Ovary (tissue), 10 donors: ENCODE measurements at places on chromosomes 6 and 20. TPM values are rescaled to one million over a fixed set of nuclear protein-coding genes. Genes with fewer than 3 reads are reported as not detected.

TASP1 gene
- 13.2 TPM for total RNA-seq

LRRC73 gene
- 3.7 TPM for total RNA-seq

ADA gene
- total RNA-seq, result 3.2 TPM

GRCh38 chr20:48480216-48480772 is 347.5 kb downstream of the PREX1 start:
- H3K4me1 ChIP-seq, result no peaks in the 10 kb centered on the region
- H3K36me3 ChIP-seq, result no peaks in the 10 kb centered on the region
- H3K4me3 ChIP-seq, result no peak overlapping the region

DNA sequence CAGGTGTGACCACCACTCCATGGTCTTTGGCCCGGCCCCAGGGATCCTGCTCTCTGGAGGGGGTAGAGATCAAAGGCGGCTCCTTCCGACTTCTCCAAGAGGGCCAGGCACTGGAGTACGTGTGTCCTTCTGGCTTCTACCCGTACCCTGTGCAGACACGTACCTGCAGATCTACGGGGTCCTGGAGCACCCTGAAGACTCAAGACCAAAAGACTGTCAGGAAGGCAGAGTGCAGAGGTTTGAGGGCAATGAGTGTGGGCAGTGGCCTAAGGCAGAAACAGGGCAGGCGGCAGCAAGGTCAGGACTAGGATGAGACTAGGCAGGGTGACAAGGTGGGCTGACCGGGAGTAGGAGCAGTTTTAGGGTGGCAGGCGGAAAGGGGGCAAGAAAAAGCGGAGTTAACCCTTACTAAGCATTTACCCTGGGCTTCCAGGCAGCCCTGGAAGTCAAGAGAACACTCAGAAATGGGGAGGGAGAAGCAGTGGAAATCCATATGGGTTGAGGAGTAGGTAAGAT is 533 bp downstream of the CFB start:
- H3K27me3 ChIP-seq, result no peaks in the 10 kb centered on the region
- DNase-seq, result no peak
- H3K36me3 ChIP-seq, result no peaks in the 10 kb centered on the region
- H3K27ac ChIP-seq, result peak overlapping the region; percentile 75

- H3K36me3 ChIP-seq, result no peaks in the 10 kb centered on the region
- DNase-seq, result no peak
- H3K27ac ChIP-seq, result peak overlapping the region; percentile 8
- peaks cover 10% of the 10 kb centered on the region for H3K4me1 ChIP-seq
- H3K27me3 ChIP-seq, result no peaks in the 10 kb centered on the region
Measured at GRCh38 chr6:148776321-148777308, 29.8 kb downstream of the UST start.

DNA sequence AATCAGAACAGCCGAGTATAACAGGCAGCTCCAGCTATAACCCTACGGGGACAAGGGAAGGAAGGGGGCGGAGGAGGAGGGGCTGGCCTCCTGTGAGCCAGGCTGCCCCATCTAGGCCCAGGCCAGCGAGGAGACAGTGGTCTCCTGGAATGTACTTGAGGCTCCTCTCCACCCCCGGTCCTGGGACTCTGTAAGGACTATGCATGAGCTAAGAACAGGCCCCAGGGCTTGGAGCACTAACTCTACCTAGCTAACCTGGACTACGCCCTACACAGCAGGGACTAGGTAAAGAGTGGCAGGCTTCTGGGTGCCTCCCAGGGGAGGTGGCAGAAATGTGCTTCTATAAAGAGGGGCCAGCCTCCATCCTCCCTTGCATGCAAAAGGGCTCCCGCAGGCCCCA is 8.9 kb downstream of the KCNK15 start:
- H3K27ac ChIP-seq, result no peak overlapping the region
- no peaks in the 10 kb centered on the region for H3K27me3 ChIP-seq
- H3K4me1 ChIP-seq, result no peaks in the 10 kb centered on the region
- no peaks in the 10 kb centered on the region for H3K36me3 ChIP-seq
- no peak for DNase-seq

DNA sequence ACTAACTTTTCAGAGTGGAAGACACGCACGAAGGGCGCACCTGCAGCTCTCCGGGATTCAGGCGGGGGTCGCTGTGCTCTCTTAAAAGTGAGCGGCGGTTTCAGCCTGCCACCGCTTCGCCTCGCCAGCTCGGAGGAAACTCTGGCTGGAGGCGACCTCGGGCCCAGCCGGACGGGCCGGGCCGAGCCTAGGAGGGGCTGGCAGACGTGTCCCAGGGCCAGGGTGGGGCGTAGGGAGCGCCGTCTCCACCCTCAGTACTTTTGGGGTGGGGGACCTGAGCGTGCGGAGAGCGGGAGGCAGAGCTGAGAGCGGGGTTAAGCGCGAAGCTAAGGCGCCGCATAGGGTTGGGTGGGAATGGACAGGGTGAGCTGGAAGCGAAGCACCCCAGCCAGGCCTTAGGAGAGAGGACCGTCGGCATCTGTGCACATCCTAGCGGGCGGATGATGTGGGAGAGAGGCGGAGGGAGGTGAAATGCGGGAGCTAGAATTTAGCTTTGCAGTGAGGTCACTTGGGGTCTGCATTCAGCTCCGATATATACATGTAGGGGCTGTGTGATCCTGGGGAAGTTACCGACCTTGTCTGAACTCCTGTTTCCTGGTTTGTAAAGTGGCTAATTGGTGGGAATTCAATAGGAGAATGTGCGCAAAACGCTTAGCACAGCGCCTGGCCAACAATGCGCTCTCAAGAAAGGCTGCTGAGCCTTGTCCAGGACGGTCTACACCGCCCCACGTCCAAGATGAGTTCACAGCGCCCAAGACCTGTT is 6.5 kb upstream of the TFAP2A start:
- DNase-seq, result no peak
- H3K27me3 ChIP-seq, result peaks cover 8% of the 10 kb centered on the region
- H3K27ac ChIP-seq, result no peak overlapping the region
- peaks cover 3% of the 10 kb centered on the region for H3K4me1 ChIP-seq
- H3K4me3 ChIP-seq, result no peak overlapping the region

DNA sequence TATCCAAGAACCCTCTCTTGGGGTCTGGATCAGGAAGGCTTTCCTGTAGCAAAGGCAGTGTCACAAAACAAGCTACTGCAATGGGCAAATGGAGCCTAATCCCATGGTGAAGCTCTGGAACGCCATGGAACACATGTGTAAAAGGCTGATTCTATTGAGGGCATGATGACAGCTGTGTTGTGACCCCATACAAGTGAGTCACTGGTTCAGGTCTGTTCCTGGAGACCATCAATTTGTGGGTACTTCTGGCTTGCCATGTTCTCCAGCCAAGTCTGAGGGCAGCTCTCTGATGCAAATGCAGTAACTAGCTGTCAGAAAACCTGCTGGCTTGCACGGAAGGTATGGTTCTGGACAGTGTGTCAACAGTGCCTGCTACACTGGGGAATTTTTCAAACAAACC is 33.3 kb upstream of the ECHDC1 start:
- no peak overlapping the region for H3K4me3 ChIP-seq
- H3K36me3 ChIP-seq, result no peaks in the 10 kb centered on the region
- H3K4me1 ChIP-seq, result no peaks in the 10 kb centered on the region
- no peak for DNase-seq
- no peaks in the 10 kb centered on the region for H3K27me3 ChIP-seq

DNA sequence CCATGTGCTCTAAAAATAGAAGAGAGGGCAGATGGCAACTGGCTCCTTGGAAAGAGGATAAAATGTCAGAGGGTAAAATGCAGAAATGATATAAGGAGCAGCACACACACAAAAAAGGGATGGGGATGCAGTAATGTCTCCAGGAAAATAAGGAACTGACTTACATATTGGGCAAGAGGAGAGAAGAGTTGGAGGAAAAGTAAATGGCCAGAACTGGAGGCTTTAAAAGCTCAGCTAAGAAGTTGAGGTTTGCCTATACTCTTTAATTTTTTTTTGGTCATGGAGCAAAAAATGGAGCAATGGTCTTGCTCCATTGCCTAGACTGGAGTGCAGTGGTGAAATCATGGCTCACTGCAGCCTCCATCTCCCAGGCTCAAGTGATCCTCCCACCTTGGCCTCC is 93.7 kb downstream of the SULF2 start:
- DNase-seq, result no peak
- H3K27me3 ChIP-seq, result no peaks in the 10 kb centered on the region
- H3K27ac ChIP-seq, result no peak overlapping the region
- H3K4me1 ChIP-seq, result no peaks in the 10 kb centered on the region

GRCh38 chr6:47310131-47310480 is 401 bp upstream of the TNFRSF21 start:
- H3K27me3 ChIP-seq, result no peaks in the 10 kb centered on the region
- H3K4me1 ChIP-seq, result peaks cover 2% of the 10 kb centered on the region
- no peak overlapping the region for H3K27ac ChIP-seq

GRCh38 chr20:47799116-47799715 is 13.9 kb upstream of the SULF2 start:
- no peaks in the 10 kb centered on the region for H3K36me3 ChIP-seq
- H3K4me3 ChIP-seq, result no peak overlapping the region
- DNase-seq, result no peak
- H3K27me3 ChIP-seq, result no peaks in the 10 kb centered on the region
- H3K27ac ChIP-seq, result no peak overlapping the region
- no peaks in the 10 kb centered on the region for H3K4me1 ChIP-seq
